Bronchus fibroblast of lung (primary cell): ENCODE measurements at places on chromosomes 2 and 18. TPM values are rescaled to one million over a fixed set of nuclear protein-coding genes. Genes with fewer than 3 reads are reported as not detected.

IL36RN gene
- not detected in 2 replicates for total RNA-seq

IL1R2 gene
- 0.50 and 0.74 TPM in 2 replicates for total RNA-seq

UGT1A3 gene
- not detected in 2 replicates for total RNA-seq

RAPGEF4 gene
- 0.17 and 1.8 TPM in 2 replicates for total RNA-seq

GRHL1 gene
- total RNA-seq = 0.50 and 0.74 TPM in 2 replicates

PROM2 gene
- total RNA-seq = 0.17 and 0.45 TPM in 2 replicates

DNER gene
- total RNA-seq = 3.0 and 3.4 TPM in 2 replicates

SGPP2 gene
- total RNA-seq = 0.17 TPM in 1 of 2 replicates, not detected in the other

SIGLEC15 gene
- total RNA-seq = 0.67 and 1.3 TPM in 2 replicates

EDAR gene
- total RNA-seq = not detected in 2 replicates

EPC2 gene
- total RNA-seq = 8.6 and 9.8 TPM in 2 replicates

TUBA3E gene
- not detected in 2 replicates for total RNA-seq

LRRTM4 gene
- total RNA-seq = not detected in 2 replicates

LYG2 gene
- not detected in 2 replicates for total RNA-seq

DSC3 gene
- total RNA-seq = 0.17 and 0.30 TPM in 2 replicates

AFF3 gene
- total RNA-seq = 9.1 and 11.3 TPM in 2 replicates

CDKL4 gene
- total RNA-seq = not detected in 2 replicates

YWHAQ gene
- total RNA-seq = 401 and 459 TPM in 2 replicates

EGR4 gene
- total RNA-seq = not detected in 2 replicates
